SJSA1 (cell line): ENCODE measurements at places on chromosomes 11 and 22. TPM values are rescaled to one million over a fixed set of nuclear protein-coding genes. Genes with fewer than 3 reads are reported as not detected.

The FGF3 gene
- total RNA-seq = not detected in 2 replicates

The TRIM34 gene
- 6.0 and 10.6 TPM in 2 replicates for total RNA-seq

The SPI1 gene
- not detected in 2 replicates for total RNA-seq

The PTPN5 gene
- not detected in 2 replicates for total RNA-seq

The APOL6 gene
- total RNA-seq = 14.0 and 22.6 TPM in 2 replicates

The RASSF10 gene
- total RNA-seq = not detected in 2 replicates

DNA sequence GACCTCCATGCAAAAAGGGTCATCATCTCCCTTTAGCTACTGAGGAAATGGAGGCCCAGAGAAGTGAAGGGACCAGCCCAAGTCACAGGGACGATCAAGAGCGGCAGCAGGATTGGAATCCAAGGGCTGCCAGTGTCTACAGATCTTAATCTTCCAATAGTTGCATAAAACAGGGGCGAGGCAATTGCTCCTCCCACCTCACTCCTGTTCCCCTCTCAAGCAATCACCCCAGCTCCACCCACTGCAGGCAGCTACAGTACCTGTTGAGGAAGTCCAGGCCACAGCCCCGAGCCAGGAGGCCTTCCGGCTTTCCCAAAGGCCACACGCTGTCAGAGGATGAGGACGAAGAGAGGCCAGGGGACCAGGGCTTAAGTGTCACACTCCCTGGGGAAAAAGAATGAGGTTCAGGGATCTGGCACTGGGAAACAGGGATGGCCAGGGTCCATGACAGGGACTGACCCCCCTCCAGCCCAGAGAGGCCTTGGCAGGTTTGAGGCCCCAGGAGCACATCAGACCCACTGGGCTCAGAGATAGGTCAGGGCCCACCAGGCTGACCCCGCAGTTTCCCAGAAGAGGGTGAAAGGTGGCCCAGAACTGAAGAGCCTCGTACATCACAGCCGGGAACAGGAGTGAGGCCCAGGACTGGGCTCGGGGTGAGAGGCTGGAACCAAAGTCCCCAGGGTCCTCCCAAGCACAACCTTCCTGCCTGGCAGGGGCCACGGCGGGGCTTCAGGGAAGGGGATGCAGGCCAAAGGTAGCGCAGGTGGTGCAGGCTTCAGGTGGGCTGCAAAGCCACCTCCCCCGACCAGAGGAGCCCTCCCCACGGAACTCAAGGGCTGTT lies 16.4 kb upstream of the MFNG start:
- DNase-seq = no peak

GRCh38 chr22:45717789-45718188 lies 46.2 kb downstream of the ATXN10 start:
- DNase-seq = peak; percentile 43

GRCh38 chr11:76872959-76873827 lies 12.5 kb downstream of the ACER3 start:
- no peak for DNase-seq

DNA sequence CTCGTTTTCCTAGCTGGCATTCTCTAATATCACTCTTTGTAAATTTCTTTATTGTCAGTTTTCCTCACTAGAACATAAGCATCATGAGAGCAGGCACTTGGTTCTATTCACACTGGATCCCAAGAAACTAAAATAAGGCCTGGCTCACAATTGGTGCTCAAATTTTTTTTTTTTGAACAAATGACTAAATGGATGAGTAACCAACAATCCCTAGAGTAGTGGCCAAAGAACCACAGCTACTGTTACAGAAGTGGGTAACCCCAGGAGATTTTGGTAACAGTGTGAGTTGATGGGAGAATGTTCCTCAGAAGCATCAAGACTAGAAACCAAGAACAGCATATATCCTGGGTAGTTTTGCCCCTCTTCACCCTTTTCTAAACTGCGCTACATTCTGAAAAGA lies 572.6 kb downstream of the INSC start:
- DNase-seq = peak; percentile 6
